ENCODE measurements at places on chromosomes 2 and 18. TPM values are rescaled to one million over a fixed set of nuclear protein-coding genes. Genes with fewer than 3 reads are reported as not detected.

Gene IL36G
- total RNA-seq, result not detected

Gene LRATD1
- 0.05 TPM for total RNA-seq

Gene RESP18
- total RNA-seq, result not detected

DNA sequence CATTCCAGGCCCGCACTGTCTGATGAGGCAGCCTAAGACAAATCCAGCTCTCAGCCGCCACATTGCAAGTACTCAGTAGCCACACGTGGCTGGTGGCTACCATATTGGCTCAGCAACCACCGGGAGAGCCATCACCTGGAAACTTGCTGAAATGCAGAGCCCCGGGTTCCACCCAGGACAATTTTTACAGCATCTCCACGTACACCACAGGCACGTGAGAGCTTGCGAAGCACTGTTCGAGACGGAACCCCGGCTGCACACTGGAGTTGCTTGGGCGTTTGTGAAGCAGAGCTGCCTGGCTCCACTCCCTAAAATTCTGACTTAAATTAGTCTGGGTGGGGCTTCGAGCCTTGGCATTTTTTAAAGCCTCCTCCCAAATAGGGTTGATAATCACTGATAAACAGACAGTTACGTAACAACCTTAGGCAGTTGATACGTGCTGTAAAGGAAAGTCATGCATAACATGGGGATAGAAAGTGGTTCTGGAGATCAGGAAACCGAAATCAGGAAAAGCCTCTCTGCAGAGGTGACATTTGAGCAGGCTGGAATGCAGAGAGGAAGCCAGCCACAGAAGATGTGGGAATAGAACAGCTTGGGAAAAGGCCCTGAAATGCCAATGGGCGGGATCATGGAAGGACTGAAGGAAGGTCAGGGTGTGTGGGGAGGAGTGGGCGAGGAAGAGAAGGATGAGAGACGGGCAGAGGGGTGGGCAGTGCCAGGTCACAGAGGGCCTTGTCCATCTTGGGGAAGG, 6.2 kb downstream of the ASAP2 start:
- DNase-seq, result no peak

DNA sequence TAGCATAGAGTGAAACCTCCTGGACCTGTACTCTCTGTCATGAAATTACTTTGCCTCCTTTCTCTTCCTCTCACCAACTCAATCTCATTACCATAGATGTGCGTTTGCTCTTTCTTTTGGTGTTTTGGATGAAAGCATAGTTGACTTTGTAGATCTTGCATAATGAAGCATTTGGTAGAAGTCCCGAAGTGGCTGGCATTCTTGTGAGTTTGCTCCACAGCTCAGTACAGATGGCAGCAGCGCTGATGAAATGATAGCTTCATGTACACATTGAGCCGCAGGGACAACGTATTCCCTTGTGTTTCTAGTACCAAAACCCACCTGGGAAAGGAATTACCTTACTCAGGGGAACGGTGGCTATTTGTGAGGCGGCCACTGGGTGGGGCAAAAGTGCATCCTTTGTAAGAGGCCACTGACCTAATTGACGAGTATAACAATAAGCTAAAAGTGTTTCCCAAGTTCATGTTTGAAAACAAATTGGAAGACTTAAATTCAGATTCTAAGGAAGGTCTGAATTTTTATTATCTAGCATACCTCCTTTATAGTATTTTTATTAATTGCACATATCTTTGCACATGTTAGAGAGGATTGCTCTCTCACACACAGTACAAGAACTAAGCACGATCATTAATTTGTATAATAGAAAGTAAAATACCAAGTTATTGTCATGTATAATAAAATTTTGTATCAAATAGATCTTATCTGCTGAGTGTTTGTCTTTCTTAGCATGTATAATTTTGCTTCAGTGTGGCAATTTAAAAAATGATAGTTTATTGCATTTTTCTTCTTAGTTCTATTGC, 25.4 kb upstream of the CDH7 start:
- peak; percentile 5 for DNase-seq

Data from Panc1 (cell line).